ENCODE measurements at places on chromosomes 6 and 20. TPM values are rescaled to one million over a fixed set of nuclear protein-coding genes. Genes with fewer than 3 reads are reported as not detected.

DNA sequence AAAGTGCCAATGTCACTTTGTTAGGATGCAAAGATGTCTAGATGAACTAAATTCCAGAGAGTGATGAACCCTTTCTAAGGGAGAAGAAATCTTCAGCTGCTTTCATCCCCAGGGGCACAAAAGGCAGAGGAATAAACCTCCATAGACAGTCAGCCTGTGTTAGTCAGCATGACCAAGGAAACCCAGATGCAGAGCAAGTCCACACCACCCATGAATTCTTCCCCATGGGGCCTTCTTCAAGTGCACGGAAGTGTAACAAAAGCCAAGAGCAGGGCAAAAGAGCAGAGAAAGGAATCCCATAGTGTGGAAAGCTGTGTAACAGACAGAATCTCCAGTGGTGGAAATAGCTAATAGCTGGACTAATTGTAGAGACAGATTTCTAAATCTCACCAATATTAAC, 50.0 kb downstream of the DCDC2 start:
- no peak overlapping the region for H3K27ac ChIP-seq
- H3K36me3 ChIP-seq: no peaks in the 10 kb centered on the region
- H3K4me1 ChIP-seq: no peaks in the 10 kb centered on the region

GRCh38 chr6:105607636-105608621, 205.0 kb upstream of the PREP start:
- no peaks in the 10 kb centered on the region for H3K36me3 ChIP-seq
- H3K4me1 ChIP-seq: peaks cover 45% of the 10 kb centered on the region
- no peak overlapping the region for H3K4me3 ChIP-seq
- H3K27ac ChIP-seq: no peak overlapping the region

DNA sequence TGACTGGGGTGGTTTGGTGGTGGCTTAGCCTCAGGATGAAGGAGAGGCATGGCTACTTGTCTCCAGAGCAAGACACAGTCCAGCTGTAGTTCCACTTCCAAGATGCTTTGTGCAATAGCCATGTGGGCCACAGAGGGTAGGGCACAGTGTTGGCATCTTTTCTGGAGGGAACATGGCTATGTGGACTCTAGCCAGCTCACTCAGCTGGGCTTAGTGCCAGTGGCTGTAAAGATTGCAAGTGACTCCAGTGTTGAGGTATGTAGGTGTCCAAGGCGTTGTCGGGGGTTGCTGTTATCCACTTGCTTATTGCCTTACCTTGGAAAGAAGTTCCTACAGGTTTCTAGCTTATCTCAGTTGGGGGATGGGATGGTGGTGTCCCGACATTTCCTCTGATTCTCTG, 233.4 kb downstream of the CD109 start:
- no peaks in the 10 kb centered on the region for H3K27me3 ChIP-seq
- peaks cover 7% of the 10 kb centered on the region for H3K4me1 ChIP-seq
- H3K4me3 ChIP-seq: no peak overlapping the region
- H3K36me3 ChIP-seq: no peaks in the 10 kb centered on the region
- DNase-seq: no peak

- peak; percentile 93 for DNase-seq
- peaks cover 24% of the 10 kb centered on the region for H3K4me1 ChIP-seq
- no peak overlapping the region for H3K4me3 ChIP-seq
These were observed 12.6 kb downstream of the DYNLT1 start for GRCh38 chr6:158631678-158632537.

GPR6 gene
- total RNA-seq: 0.52 TPM

DNA sequence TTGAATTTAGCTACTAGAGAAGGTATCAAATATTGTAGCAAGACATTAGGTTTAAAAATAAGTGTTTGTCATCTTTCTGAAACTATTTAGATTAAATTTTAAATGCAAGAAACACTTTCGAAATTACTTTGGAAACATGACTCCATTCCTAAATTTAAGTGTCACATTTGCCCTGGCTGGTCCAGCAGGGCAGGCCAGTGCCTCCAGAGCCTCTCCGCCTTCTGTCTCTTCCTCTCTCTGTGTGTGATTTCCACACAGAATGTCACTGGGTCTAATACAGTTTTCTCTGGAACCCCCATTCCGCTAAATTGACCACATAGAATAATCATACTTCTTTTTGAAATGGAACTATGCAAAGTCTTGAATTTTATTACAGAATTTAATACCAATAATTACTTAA, 111.5 kb downstream of the SOBP start:
- no peak for DNase-seq
- H3K36me3 ChIP-seq: no peaks in the 10 kb centered on the region
- H3K27me3 ChIP-seq: no peaks in the 10 kb centered on the region

CPNE5 gene
- total RNA-seq: 3.0 TPM
